ENCODE measurements at places on chromosomes 16 and 17.
A peak's percentile ranks its signal among the peaks of the same experiment; 100 is the strongest.

GRCh38 chr17:27379888-27380533 is 76.2 kb upstream of the KSR1 start:
- no peak for DNase-seq

DNA sequence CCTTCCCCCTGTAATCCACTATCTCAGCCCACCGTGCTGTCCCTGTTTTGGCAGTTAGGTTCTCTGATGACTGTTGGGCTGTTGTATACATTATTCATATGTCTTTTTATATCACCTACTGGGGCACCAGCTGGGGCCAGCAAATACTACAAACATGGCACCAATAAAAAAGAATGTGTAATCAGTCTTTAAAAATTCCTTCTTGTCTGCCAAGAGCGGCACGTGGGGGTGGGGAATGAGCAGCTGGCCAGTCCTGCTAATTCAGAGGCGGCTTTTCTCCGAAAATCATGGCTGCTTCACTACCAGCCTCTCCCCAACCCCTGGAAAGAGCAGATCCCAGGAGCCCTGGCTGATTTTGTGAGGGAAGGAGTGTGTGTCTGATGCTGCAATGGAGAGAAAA is 77.7 kb upstream of the EEF2KMT start:
- no peak for DNase-seq

- no peak for DNase-seq
Observed at GRCh38 chr17:45993962-45994627, 5.0 kb upstream of the STH start.

GRCh38 chr17:17186551-17187505 is 19.3 kb downstream of the PLD6 start:
- DNase-seq, result no peak

DNA sequence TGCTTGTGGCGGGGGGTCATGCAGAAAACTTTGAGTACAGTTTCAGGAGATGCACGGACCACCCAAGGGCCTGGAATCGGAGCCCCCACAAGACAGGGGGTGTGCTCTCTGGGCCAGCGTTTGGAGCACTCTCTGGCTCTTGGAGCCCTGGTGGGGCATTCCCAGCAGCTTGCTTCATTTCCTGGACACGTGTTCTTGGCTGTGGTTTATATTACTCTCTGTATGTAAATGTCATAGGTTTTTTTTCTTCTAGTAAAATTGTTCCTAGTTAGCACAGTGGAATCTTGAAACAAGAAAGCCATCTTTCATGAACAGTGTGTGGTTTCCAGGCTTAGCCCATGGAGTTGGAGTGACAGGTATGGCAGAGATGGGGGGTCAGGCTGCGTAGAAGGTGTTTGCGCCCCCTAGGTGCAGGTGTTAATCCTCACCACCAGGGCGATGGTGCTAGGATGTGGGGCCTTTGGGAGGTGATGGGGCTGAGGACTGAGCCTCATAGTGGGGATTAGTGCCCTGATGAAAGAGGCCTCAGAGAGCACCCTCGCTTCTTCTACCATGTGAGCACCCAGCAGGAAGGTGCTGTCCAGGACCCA is 79.8 kb downstream of the JPH3 start:
- DNase-seq, result no peak

GRCh38 chr16:20879175-20880040 is 20.8 kb downstream of the DCUN1D3 start:
- DNase-seq, result no peak

GRCh38 chr17:28008513-28008912 is 34.0 kb upstream of the NLK start:
- no peak for DNase-seq

- DNase-seq, result no peak
Observed at GRCh38 chr16:11797957-11798299, 870 bp upstream of the ZC3H7A start.

- DNase-seq, result no peak
Observed at GRCh38 chr16:83727751-83728352, 79.9 kb upstream of the HSBP1 start.

- no peak for DNase-seq
Observed at GRCh38 chr16:85681255-85681654, 7.5 kb downstream of the GINS2 start.

DNA sequence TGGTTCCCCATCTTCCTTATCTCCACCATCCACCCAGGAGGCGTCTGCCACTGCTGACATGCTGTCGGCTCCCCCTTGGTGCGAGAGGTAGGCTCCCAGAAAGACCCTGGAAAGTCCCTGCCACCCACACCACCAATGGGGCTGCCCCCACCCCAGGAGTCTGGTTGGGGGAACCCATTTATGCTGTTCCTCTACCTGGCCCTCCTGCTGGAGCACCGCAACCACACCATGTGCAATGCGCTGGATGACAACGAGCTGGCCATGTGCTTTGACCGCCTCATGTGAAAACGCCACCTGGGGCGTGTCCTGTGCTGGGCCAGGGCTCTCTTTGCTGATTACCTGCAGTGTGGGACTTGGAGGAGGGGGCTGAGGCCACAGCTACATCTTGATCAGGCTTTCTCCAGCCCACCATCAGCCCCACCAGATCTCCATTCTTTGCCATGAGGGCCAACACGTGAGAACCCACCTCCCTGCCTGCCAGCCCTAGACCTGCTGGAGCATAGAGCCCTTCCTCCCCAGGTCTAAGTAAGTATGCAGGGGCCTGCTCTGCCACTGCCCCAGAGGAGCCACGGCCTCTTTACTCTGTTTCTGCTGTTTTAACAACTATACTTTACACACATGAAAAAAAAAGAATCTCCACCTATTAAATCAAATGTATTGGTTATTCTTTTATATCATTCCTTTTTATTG is 7.9 kb upstream of the ALDH3A1 start:
- DNase-seq, result no peak

- DNase-seq, result no peak
Observed at GRCh38 chr16:73543331-73543969, 495.5 kb upstream of the ZFHX3 start.

DNA sequence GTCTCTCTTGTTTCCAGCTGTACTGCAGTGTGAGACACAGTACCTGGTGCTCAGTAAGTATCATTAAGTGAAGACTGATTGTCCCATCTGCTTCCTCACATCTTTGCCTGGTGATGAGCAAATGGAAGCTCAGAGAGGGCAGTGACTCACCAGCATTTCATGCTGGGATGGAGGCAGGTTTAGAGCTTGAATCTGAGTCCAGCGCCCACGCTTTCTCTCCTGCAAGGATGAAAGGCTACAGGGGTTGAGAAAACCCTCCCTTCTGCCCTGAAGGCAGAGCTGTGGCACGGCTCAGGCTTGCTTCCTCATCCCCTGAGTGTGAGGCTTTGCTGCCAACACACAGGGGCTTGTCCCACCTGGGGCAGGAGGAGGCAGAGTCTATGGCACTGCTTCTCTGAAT is 1.5 kb upstream of the RNF112 start:
- no peak for DNase-seq

- no peak for DNase-seq
Observed at GRCh38 chr17:78876094-78876597, 26.9 kb downstream of the CEP295NL start.

GRCh38 chr17:47978324-47978723 is 7.4 kb downstream of the CDK5RAP3 start:
- peak; percentile 29 for DNase-seq

DNA sequence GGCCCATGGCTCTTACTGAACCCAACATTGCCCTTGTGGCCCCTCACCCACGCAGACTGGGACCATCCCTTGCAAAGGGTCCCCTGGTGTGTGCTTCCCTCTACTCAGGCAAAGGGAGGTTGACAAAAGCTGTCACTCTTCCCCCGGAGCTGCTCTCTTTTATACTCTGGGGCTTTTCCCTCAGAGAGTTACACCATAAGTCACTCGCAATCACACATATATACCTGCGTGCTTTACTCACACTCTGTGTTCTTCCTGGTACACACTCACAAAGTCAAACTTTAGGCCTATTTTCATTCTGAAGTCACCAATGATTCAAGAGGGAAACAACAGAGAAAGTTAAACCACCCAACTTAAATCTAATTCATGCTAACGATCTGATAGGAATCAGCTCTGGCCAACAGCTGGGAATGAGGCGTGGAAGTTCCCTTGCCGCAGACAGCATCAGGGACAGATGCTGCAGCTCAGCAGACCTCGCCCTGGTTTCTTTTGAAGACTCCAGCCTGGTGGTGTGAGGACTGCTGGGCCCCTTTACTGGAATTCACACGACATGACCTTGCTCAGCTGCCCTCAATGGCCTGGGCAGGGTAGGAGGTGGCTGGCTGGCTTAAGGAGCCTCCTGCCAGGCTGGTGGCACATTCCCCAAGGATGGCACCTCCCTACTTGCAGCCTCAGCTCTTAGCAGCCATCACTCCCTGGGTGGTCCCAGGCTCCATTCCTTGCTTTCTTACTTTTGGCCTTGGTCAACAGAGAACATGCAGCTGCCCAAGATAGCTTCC is 27.3 kb downstream of the HIC1 start:
- no peak for DNase-seq

DNA sequence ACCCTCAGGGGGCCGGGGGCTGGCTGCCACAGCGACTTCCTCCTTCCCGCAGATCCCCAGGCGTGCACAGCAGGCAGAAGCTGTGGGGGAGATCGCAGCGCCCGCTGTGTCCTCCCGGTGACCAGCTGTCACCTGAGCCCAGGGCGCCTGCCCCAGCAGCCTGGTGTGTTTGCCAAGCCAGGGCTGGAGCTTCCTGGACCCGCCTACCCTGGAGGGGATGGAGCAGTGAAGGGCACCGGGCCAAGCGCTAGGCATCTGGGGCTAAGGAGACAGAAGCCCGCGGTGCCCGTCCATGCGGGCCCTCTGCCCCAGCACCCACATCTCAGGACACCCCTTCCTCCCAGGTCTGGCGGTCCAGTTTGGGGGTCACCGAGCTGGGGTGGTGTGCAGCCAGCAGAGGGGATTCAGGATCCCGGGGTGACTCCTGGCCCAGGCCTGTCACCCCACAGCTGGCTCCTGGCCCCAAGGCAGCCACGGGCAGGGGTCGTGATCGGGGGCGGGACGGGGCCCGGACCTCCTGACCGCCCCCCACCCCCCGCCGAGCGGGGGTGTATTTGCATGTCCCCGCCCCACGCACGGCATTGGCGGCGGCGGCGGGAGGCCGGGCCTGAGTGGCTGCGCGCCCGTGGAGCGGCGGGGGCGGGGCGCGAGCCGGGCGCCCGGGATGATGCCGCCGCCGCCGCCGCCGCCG is at the start of gene RAB26:
RAB26 (plus strand) TSS at position 645 of the 691 bp plus-strand sequence. CDS start 159 bp downstream, outside the sequence.
- no peak for DNase-seq
